ENCODE measurements at places on chromosomes 13 and 19.

- DNase-seq, result no peak
These were observed 105.6 kb upstream of the SERP2 start for GRCh38 chr13:44267980-44268379.

DNA sequence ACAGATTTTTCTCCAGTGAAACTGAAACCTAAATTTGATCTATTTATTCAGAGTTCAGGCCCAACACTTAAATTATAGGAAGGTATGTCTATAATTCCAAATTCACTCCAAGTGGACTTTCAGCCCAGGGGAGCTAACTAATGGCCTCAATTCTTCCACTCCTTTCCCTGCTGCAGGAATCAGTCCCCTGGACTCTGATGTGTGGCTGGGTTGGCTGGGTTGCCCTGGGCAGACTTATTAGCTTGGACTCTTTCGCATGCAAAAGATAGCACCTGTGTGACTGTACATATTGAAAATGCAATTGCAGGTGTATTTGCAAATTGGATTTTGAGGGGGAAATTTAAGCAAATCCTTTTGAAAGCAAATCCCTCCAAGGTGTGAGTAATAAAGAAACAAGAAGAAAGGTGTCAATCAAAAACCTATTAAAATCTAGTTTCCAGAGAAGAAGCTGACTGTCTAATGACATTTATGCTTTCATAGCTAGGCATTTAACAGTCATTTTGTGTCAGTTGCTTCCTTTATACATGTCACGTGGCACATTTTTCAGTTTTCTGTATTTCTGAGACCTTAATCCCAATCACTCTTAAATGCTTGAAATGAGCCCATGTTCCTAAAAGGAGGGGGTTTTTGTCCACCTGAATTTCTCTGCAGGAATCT is 42.7 kb downstream of the KLF5 start:
- no peak for DNase-seq

DNA sequence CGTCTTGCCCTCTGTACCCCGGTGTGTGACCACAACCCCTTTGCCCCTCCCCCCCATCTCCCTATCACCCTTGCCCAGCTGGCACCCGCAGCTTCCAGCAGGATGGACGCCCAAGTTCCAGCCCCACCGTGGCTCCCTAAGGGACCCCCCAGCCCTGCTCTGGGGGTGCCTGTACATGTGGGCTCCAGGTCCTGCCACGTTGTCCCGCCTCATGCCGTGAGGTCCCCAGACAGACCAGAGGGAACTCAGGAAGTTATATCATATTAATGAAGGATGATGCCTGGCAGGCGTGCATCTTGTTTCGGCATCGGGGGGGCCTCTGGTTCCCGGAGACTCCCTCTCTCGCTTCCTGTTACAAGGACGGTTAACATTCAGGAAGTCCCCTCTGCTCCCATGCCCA is 1.6 kb upstream of the PTGIR start:
- DNase-seq, result no peak

DNA sequence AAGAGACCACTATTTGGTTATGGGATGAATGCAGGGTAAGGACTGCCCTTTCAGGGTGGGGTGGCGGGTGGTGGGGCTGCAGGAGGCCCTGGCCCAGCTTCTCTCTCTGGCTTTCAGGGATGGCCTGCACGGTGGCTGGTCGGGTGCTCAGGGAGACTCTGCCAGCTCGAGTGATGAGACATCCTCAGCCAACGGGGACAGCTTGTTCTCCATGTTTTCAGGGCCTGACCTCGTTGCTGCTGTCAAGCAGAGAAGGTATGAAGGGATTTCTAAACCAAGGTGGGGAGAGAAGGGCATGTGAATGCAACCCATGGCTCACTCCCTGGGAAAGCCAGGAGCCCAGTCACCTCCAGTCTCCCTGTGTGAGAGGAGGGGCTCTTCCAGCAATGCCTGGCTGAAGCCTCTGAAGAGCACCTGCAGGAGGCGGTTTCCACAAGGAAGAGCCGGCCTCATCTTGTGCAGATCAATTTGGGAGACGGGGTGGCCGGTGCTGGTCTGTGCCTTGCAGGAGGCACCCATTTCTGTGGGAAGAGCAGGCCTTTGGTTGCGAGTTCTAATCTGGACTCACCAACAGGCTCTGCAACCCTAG is 16.0 kb upstream of the GPI start:
- no peak for DNase-seq

- no peak for DNase-seq
These were observed 362.7 kb upstream of the MIR17HG start for GRCh38 chr13:90984756-90985155.

- no peak for DNase-seq
These were observed 214.9 kb downstream of the KCNRG start for GRCh38 chr13:50229960-50230661.

GRCh38 chr19:44720945-44721344 is 22.0 kb downstream of the CEACAM16 start:
- no peak for DNase-seq

GRCh38 chr19:30341611-30342201 is 30.5 kb upstream of the ZNF536 start:
- DNase-seq, result no peak

- no peak for DNase-seq
These were observed 1013.4 kb downstream of the PCDH9 start for GRCh38 chr13:66216728-66217127.

- DNase-seq, result no peak
These were observed 65.8 kb upstream of the MED4 start for GRCh38 chr13:48160606-48161278.

Data from activated gamma-delta T cell treated with Interleukin-2 at 50 U/mL for 16 hours (primary cell).